ENCODE measurements at places on chromosomes 16 and 17.

GRCh38 chr16:85992359-85992758 is 93.4 kb downstream of the IRF8 start:
- DNase-seq: no peak

- no peak for DNase-seq
Measured at GRCh38 chr16:2821487-2822157, 4.6 kb downstream of the PRSS21 start.

- no peak for DNase-seq
Measured at GRCh38 chr16:50494501-50495491, 53.4 kb upstream of the NKD1 start.

GRCh38 chr17:5584383-5585286 is at the start of gene NLRP1:
Gene NLRP1 (minus strand): TSS chr17:5584509. CDS start chr17:5583957, 552 bp downstream.
- no peak for DNase-seq

GRCh38 chr17:27566671-27567562 is 64.1 kb upstream of the LGALS9 start:
- no peak for DNase-seq

DNA sequence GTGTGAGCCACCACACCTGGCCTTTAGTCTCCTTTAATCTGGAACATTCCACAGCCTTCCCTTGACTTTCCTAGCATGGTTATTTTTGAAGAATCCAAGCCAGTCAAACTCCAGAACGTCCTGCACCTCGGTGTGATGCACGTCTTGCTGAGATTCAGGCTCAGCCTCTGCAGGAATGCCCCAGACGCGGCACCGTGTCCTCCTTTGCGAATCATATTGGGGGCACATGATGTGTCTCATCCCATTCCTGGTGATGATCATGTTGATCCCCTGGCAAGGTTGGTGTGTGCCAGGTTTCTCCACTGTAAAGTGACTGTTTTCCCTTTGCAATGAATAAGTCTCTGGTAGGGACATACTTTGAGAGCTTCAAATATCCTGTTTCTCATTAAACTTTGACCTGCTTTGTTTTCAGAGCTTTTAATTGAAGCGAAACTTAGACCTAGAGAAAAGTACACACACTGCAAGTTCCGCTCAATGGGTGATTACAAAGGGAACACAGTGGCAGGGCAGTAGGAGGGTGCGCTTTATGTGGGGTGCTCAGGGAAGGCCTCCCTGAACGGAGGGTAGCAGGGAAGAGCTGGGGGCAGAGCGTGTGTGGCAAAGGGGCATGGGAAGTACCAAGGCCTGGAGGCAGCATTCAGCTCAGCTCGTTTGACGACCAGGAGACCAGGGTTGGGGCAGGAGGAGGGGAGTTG is 9.6 kb upstream of the ATP2C2 start:
- no peak for DNase-seq

DNA sequence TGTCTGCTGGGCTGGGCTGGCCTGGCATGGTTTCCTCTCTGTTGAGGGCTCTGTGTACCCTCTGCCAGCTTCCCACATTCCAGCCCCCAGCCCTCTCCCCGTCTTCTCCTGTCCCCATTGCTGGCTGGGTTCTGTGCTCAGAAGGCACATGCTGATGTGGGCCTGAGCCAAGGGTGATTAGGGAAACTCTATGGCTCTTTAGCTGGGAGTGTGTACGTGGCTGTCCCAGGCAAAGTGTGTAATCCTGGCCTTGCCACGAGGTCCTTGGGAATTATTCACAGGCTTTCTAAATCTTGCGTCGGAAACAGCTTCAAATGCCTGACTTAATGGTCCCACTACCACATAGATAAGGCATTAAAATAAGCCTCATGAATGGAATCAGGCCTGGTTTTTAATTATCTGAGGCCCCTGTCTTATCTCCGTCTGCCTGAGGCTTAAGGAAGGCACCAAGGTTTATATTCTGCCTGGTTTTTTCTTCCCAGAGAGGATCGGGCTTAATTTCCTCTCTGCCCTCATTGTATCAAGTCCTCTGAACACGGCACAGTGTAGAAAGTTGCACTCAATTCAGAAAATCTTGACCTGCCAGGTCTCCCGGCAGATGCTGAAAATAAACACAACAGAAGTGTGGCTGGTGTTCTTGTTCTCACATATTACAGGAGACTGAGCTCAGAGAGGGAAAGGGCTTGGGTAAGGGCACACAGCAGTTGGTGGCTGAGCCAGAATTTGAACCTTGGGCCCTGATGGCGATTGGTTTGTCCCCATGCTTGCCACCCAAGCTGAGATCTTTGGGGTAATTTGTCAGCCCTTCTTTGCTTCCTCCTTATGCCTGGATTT is 52.9 kb upstream of the LGALS9 start:
- DNase-seq: no peak

DNA sequence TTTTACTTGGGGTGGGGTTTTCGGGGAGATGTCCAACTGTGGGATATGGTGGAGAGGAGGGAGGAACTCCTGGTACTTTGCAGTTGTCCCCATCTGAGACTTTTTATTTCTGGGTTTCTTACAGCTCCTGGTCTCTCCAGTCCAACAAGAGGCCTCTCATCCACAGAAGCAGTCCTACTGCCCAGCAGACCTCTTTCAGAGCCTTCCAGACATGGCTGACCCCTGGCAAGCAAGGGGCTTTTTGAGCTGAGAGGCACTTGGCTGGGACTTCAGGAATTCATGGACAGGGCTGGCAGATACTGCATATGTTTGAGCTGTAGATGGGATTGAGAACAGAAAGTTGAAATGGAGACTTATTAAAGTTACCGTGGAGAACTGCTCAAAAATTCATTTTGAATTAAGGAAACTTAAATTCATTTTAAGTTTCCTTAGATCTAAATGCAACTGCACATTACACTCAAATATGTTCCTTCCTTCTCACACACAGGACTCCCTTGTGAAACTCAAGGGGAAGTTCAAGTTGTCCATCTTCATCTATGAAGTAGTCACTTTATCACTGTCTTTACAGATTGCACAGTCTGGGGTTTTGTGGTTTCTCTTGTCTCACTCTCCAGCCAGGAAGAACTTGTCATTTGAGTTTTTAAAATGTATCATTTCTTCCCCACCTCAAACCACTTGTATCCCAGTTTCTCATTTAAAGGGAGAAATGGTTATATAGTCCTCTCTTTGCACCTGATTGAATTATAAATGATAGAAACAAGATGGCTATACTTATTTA is 1.1 kb downstream of the LASP1NB start:
- DNase-seq: no peak

- no peak for DNase-seq
Measured at GRCh38 chr17:77935121-77935571, 23.4 kb upstream of the TNRC6C start.

GRCh38 chr16:4372578-4373355 is 1.1 kb downstream of the VASN start:
- DNase-seq: no peak

- no peak for DNase-seq
Measured at GRCh38 chr16:74749291-74750055, 25.1 kb downstream of the FA2H start.

GRCh38 chr17:45852535-45853297 is 8.0 kb downstream of the SPPL2C start:
- peak; percentile 9 for DNase-seq

- DNase-seq: no peak
Measured at GRCh38 chr17:32283745-32284201, 18.1 kb downstream of the RHBDL3 start.

GRCh38 chr17:75720656-75721462 is at the start of gene ITGB4:
Gene ITGB4 (plus strand): TSS chr17:75721459. CDS start chr17:75724704, 3,245 bp downstream.
- peak; percentile 39 for DNase-seq

DNA sequence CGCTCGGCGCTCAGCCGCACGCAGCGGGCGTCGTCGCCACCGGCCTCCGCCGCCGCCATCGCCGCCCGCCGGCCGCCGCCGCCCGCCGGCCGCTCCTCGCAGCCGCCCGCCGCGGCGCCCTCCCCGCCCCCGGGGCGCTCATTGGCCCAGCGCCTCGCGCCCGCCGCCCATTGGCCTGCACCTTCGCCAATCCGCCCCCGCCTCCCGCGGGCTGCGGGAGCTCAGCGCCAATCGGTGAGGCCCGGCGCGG is at the start of gene PGP:
PGP (minus strand) TSS at position 122 of the 250 bp plus-strand sequence; CDS start at position 59, 63 bp downstream.
- no peak for DNase-seq

GRCh38 chr17:67751101-67752074 is 33.7 kb downstream of the NOL11 start:
- no peak for DNase-seq

DNA sequence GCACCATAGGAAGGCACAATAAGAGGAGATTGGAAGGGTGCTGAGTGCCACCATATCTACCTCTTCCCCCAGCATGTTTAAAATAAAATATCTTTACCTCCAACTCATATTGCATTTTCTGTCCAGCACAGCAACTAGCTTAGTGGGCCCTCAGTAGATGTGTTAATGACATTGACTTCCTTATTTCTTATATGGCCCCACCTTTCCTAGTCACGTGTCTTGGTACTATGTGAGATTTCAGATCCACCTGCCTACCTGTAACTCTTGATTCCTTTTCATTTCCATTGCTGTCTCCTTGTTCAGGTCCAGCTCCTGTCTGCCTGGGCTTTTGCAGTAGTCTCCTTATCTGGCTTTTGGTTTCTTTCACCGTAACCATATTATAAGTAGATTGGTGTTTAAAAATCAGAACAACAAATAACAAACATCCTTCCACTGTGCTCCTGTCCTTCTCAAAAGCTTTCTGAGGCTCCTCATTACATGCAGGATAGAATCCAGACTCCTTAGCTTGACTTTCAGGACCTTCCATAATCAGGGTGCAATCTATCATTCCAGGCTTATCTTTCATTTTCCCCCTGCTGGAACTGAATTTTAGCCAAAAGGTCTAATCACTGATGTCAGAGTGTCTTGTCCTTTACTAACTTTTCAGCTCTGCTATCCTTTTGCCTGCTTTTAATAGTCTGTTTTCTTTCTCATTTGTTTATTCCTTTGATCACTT is 71.3 kb downstream of the FTO start:
- DNase-seq: no peak

DNA sequence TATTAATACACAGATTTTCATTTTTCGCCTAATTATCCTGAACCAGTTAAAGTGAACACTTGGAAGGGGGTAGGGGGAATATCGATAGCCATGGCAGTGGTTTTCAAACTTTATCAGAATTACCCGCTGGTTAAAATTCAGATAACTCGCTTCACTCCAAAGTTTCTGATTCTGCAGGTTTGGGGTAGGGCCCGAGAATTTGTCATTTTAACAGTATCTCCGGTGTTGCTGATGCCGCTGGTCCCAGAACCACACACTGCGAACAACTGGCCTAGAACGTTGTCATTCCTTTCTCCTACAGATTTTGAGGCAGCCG is 313 bp upstream of the NSRP1 start:
- DNase-seq: no peak

DNA sequence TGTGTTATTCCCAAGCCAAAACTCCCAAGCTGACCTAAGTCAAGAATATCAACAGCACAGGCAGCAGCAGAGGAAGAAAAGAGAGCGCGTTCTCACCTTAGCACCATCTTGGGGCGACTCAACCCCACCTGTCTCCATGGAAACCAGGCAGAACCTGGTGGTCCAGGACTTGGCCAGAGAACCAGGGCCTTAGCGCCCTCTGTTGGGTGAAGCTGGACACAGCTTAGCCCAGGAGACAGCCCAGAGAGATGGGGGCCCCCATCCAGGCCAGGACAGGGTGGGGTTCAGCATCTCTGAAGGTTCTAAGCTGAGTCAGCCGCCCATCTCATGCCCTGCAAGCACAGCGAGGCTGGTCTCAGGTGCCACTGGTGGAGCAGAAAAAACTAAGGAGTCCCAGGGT is 60.1 kb upstream of the TMEM132E start:
- no peak for DNase-seq

DNA sequence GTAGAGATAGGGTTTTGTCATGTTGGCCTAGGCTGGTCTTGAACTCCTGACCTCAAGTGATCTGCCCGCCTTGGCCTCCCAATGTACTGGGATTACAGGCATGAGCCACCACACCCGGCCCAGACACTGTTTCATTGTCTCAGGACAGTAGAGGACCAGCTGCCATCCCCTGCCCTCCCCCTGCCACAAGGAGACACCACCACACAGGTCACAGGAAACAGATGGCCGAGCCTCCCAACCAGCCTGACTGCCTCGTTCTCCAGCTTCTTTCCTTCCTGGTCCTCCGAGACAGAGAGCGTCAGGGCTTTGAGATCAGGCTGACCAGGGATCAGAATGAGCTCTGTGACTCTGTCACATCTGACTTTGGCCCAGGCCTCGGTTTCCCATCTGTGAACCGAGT is 20.8 kb upstream of the RNPS1 start:
- no peak for DNase-seq

- DNase-seq: no peak
Measured at GRCh38 chr17:1177016-1177700, 2.6 kb downstream of the ABR start.

DNA sequence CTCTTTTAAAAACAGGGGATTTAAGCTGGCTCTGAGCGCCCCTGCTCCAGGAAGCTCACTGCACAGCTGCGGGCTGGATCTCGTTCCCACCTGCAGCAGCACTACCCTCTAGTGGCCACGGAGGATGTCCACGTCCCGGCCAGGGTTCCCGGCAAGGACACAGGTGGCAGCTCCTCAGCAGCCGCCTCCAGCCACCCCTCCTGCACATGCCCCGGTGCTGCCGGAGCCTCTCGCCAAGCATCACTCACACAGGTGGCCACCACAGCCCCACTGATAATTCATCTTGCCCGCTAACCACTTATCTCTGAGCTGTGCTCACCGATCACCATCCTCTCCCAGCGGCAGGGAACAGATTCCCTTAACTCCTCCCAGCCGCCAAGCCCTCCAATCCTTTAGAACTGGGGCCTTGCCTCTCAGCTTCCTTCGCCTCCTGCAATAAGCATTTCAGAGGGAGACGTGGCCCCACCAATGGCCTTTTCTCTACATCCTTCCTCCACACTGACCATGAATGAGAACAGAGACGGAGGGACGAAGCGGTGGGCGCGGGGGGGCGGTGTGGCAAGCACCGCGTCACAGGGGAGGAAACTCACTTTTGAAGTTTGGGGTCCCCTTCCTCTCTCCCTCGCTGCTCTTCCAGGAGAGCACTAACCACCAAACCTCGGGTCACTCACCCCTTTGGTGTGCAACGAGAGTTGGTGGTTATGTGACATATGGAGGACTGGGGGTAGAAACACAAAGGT is 222.1 kb downstream of the RBFOX3 start:
- peak; percentile 14 for DNase-seq

GRCh38 chr17:50498021-50498874 is 10.0 kb upstream of the MYCBPAP start:
- no peak for DNase-seq

DNA sequence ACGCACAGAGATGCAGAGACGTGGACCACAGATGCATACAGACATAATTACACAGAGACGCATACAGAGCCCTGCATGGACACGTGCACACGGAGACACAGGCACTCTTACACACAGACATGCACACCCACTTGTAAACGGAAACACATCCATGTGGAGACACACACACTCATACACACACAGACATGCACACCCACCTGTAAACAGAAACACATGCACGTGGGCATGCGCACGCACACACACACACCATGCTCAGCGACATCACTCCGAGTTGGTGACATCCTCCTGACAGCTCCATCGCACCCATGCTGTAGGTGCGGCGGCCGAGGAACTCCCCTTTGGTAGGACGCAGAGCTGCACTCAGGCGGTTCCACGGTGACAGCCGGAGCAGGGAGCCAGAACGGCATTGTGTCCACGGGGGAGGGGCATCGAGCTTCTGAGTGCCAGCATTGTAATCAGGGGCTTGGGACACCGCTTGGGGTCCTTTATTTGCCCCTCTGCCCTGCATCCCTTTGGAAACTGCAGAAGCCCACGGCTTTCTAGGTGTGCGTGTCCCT is 233.5 kb downstream of the RBFOX3 start:
- no peak for DNase-seq

GRCh38 chr16:65070831-65071432 is 50.9 kb downstream of the CDH11 start:
- DNase-seq: peak; percentile 42

- no peak for DNase-seq
Measured at GRCh38 chr17:42937712-42938596, 26.3 kb downstream of the AARSD1 start.
